ENCODE measurements at places on chromosomes 4 and X.

GRCh38 chr4:88583631-88584470 lies 8.4 kb upstream of the HERC3 start:
- no peak for DNase-seq

GRCh38 chr4:171765514-171765913 lies 47.7 kb upstream of the GALNTL6 start:
- no peak for DNase-seq

GRCh38 chr4:83362492-83363329 lies 28.1 kb upstream of the HPSE start:
- DNase-seq, result peak; percentile 3

DNA sequence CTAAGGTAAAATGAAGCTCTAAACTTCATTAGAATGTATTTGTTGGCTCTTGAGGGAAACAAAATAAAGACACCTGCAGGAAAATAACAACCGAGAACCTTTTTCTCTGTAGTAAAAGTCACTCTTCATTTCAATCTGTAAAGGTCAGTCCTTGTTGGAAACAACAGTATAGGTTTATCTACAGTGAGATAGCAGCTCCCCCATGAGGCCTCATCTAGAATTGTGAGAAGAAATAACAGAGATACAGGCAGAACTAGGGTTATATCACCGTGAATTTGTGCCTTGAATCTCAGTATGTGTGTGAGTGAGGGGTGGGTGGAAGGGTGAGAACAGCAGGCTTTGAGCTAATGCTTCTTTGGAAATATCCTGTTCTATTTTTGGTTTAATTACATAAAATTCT lies 107.8 kb upstream of the FMR1 start:
- DNase-seq, result no peak

DNA sequence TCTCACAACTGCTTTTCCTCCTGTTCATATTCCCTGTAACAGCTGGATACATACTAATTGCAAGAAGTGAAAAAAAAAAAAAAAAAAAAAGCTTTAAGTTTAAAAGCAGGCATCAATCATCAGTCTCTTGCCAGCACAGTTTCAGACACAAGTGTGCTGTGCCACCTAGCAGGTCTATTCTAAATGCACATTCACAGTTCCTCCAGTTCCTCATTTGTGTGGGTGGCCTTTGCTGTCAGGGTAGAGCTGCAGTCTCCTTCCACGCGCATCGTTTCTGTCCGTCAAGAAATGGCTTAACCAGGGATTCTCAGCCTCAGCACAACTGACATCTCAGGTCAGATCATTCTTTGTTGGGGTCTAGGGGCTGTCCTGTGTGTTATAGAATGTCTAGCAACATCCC lies 61.6 kb downstream of the SCML1 start:
- no peak for DNase-seq
